ENCODE measurements at places on chromosomes 4 and X.

- DNase-seq = no peak
Observed at GRCh38 chr4:33959519-33959918, 2284.8 kb downstream of the ARAP2 start.

DNA sequence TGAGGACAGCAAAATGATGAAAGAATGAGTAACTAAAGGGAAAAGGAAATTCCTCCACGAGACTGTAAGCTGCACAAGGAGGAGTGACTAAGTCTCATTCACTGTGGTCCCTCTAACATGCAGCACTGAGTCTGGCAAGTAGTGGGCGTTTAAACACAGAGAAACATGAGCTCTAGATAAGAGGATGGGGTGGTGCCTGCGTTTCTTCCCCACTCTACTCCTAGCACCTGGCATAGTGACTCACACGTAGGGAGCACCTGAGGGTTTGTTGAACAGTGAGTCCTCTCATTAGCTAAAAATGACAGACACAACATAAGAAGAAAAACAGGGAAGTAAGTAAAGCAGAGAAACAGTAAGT, 105.8 kb upstream of the CBR4 start:
- DNase-seq = no peak

DNA sequence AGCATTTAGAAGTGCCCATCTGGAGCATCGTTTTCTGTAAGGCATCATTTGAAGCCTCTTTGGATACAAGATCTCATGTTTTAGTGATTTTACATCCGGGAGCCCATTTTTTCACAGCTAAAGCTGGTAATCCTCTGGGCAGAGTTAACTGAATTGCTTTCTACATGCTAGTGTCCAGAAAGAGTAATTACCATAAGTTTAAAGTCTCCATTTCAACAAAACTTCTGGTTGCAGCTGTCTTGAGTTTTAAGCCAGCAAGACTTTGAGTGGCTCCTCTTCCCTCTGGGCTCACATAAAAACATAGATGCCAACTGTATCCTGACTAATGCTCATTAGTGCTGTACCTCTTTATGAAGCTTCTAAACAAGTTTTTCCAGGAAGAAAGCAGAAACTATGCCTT, 65.4 kb downstream of the GPRIN3 start:
- no peak for DNase-seq

GRCh38 chr4:98509721-98510120, 148.7 kb downstream of the TSPAN5 start:
- no peak for DNase-seq

GRCh38 chr4:79528241-79528706, 120.2 kb upstream of the GK2 start:
- no peak for DNase-seq

GRCh38 chrX:125769628-125770027, 396.5 kb downstream of the DCAF12L2 start:
- DNase-seq = no peak

DNA sequence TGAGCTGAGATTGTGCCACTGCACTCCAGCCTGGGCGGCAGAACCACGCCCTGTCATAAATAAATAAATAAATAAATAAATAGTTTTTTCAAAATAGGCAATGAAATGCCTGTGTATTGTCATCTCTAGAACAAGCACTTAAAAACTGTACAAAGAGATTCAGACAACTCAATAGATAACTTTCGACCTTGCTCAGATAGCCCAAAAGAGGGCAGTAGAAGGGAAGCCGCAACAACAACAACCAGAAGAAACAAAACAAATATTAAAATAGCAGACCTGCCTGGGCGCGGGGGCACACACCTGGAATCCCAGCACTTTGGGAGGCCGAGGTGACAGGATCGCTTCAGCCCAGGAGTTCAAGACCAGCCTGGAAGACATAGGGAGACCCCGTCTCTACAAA, 9.4 kb upstream of the CLDN34 start:
- no peak for DNase-seq

DNA sequence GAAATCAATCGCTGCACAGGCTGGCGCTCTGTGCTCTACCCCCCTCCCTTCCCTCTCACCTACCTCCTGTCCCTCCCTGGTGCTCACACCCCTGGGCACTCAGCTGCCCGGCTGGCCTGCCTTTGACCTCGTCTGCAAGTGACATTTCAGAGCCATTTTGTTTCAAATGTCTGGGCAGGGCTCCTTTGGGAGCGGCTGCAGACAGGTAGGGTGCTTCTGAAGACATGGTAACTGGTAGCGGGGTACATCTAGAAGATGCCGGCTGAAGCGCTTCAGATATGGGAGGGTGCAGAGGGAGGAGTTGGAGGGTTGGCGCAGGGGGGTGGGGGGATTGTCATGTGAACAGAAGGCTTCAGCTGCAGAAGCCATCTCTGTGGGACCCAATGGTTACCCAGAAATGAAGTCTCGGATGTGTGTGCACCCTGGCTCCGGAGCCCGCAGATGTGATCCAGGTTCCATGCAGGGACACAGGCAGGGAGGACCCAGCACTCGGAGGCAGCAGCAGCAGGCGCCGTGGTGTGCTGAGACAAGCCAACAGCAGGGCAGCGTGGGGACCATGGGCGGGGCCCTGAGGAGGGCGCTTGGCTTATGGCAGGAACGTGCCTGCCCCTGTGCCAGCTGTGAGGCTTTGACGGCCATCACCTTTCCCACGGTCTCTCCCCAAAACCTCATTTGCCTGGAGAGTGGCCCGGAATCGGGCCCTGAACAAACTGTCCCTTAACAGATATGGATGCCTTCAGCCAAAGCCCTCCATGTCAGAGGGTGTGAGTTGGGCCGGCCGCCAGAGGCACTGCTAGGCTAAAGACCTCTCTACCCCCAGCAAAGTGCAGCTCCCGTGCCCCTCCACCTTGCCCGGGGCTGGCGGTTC, 7.6 kb upstream of the DUSP9 start:
- DNase-seq = no peak

DNA sequence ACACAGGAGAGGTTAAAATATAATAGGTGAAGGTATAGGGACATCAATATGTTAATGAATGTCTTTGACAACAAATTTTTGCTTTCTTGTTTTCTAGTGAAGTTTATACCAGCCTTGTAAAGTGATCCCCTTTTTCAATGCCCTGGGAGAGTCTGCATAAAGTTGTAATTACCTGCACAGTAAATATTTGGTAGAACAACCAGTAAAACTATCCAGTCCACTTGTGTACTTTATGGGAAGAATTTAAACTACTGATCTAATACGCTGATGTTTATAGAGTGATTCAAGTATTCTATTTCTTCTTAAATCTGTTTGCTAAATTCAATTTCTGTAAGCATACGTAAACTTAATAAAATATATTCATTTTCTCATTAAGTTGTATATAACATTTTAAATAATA, 103.3 kb downstream of the GPM6A start:
- DNase-seq = no peak

- no peak for DNase-seq
Observed at GRCh38 chr4:53183754-53184153, 182.1 kb downstream of the SCFD2 start.

DNA sequence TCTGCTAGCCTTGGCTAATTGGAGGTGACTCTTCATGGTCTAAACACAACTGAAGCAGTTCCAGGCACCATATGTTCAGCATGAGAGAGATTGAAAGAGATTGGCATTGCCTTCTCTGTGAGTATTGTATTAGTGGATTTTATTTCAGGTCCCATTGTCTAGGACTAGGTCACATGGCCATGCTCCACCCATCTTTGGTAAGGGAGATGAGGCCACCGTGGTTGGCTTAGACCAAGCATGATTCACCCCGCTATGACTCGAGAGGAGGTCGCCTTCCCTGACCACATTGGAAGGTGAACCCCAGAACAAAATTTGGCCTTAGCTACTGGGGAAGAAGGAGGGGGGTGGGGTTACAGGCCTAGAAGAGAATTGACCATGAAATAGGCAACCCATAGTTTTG, 109.9 kb upstream of the BCOR start:
- DNase-seq = no peak

GRCh38 chr4:11729548-11729947, 300.9 kb upstream of the HS3ST1 start:
- DNase-seq = no peak

- DNase-seq = no peak
Observed at GRCh38 chrX:119381349-119381944, 17.7 kb upstream of the SLC25A43 start.

DNA sequence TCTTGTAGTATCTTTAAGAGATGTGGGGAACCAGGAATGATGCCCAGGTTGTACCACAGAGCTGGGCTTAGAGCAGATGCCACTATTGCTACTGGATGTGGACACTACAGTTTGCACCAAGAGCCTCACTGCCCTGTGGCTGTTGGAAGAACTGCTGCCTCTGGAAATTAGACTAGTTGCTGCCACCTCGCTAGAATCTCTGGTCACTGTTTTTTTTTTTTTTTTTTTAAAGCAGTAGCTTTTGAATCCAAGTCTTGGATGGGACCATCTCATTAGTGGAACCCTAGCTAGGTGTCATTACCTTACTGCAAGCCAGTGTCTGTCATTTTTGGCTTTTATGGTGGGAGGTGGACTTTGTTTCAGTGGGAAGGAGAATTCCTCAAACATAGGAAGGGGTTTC, 105.5 kb downstream of the ARHGAP10 start:
- DNase-seq = no peak

DNA sequence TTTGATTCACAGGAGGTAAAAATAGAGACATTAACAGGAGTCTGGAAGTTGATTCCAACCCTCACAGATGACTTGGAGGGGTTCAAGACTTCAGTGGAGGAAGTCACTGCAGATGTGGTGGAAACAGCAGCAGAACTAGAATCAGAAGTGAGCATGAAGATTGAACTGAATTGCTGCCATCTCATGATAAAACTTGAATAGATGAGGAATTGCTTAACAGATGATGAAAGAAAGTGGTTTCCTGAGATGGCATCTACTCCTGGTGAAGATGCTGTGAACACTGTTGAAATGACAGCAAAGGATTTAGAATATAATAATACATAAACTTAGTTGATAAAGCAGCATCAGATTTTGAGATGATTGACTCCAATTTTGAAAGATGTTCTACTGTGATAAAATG, 76.5 kb downstream of the RELL1 start:
- DNase-seq = no peak

DNA sequence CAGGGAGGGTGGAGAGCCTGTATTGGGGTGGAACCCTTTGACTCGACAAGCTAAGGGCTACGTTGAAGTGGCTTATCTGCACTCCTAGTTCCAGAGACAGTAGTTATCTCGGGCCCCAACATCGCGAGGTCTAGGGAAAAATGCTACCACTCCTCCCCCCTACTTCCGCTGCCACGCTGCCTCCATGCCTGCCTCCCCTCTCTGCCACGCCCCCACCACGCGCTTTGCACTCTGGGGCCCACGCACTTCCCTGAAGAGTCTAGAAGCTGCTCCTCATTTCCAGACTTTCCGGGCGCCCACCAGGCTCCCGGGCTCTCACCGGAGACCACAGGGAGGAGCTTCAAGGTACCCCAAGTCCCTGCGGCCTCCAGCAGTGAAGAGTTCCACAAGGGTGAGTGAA, at the start of gene PASD1:
TSS of gene PASD1 (plus strand) at position 227 of the 400 bp plus-strand sequence. CDS start 37,879 bp downstream, outside the sequence.
- DNase-seq = no peak

DNA sequence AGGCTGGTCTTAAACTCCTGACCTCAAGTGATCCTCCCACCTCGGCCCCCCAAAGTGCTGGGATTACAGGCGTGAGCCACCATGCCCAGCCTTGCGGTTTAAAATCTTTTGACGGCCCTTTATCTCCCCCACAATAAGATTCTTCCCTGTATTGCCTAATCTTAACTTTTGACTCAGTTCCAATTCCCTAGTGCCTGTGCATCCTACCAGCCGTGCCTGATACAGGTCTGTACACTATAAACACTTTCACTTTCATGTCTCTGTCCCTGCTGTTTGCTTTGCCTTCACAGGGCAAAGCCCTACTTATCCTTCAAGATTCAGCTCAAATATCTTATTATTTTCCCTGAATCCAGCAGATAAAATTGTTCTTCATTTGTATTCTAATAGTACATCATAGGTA, 74.6 kb downstream of the WDR44 start:
- no peak for DNase-seq

- no peak for DNase-seq
Observed at GRCh38 chr4:26034849-26035248, 120.8 kb downstream of the SMIM20 start.

GRCh38 chrX:25019707-25020390, 4.1 kb upstream of the ARX start:
- DNase-seq = no peak

DNA sequence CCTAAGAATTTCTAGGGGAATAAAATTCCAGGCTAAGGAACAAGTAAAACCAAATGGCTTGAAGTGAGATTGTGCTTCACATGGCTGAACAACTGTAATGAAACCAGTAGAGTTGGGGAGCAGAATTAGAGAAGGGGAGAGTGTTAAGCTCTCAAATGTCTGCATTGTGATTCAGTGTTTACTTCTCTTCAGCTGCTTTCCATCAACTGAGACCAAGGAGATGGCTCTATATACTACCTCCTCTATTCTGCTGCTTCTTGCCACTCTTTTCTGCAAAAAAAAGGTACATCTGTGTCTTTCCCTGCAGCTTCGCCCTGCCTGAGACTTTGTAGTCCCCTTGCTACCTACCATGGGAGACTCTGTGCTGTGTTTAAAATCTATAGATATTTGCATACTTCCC, 73.5 kb downstream of the WDFY3 start:
- no peak for DNase-seq

DNA sequence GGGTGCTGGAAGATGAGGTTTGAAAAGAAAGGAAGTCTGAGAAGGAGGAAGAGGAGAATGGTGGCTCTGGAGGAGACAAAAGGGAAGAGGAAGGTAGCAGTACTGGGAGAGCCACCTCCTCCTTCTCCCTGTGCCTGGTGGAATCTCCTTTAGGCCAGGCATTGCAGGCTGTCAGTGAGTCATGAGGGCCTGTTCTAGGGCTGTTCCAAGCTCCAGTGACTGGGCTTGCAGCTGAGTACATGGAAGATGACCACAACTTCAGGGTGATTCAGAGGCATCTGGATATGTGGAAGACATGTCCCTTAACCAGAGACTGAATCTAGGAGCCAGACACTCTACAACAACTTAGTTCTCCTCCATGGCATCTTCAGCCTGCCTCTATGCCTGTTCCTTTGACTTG, 107.8 kb downstream of the EFNB1 start:
- DNase-seq = no peak

DNA sequence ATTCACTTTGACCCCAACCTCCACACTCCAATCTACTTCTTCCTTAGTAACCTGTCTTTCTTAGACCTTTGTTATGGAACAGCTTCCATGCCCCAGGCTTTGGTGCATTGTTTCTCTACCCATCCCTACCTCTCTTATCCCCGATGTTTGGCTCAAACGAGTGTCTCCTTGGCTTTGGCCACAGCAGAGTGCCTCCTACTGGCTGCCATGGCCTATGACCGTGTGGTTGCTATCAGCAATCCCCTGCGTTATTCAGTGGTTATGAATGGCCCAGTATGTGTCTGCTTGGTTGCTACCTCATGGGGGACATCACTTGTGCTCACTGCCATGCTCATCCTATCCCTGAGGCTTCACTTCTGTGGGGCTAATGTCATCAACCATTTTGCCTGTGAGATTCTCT, 344 bp downstream of the OR13H1 start:
- no peak for DNase-seq

- no peak for DNase-seq
Observed at GRCh38 chrX:110723844-110724243, 71.8 kb downstream of the CHRDL1 start.

DNA sequence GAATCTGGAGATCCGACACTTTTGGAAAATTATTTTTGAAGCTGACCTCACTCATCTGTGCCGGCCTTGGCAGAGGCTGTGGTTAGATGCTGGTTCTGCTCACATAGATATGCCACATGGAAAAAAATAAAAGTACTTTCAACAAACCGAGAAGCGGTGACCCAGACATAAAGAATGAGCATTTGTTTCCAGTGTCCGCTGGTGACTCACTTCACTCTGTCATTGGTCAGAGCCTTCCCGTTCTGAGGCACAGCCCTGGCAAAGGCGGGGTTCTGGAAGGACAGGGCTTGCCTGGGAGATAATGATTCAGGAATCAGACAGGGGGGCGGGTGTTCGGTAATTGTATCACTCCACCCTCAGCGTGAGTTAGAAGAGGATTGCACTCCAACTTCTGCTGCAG, 172.4 kb upstream of the MXRA5 start:
- DNase-seq = no peak
